ENCODE measurements at places on chromosomes 6 and 20.
A peak's percentile ranks its signal among the peaks of the same experiment; 100 is the strongest.

DNA sequence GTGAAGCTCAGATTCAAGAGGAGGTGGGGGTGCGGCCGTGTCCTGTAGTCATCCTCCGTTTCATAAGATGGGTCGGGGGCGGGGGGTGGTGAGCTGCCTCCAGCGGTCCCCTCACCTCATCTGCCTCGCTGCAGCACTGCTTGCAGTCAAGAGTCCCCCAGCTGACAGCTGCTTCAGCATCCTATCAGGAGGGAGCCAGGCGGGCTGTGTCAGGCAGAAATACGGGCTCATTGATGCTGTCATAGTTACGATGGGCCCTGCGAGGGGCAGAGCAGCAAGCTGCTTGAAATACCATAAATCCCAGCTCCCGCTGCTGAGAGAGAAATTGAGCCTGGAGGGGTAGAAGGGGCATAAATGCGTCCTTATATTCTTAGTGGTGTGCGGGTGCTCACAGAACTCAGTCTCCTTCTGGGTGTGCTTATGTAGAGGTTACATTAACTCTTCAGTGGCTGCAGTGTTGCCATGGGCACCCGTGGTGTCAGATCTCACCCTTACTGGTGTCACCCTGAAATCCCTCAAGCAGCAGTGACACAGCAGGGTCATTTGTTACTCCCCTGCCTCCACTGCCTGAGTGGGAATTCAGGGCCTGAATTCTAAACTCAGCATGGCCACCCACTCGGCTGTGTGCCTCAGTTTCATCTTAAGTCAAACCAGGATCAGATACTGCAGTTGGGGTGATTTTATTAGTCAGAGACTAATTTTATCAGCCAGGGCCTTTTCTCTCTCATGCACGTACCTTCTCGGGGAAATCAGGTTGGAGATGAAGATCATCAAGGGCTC, 21.8 kb downstream of the CCDC167 start:
- DNase-seq, result no peak

- DNase-seq, result no peak
Measured at GRCh38 chr6:15871276-15871675, 208.4 kb upstream of the DTNBP1 start.

- no peak for DNase-seq
Measured at GRCh38 chr20:61776491-61777075, 289.1 kb downstream of the TAF4 start.

DNA sequence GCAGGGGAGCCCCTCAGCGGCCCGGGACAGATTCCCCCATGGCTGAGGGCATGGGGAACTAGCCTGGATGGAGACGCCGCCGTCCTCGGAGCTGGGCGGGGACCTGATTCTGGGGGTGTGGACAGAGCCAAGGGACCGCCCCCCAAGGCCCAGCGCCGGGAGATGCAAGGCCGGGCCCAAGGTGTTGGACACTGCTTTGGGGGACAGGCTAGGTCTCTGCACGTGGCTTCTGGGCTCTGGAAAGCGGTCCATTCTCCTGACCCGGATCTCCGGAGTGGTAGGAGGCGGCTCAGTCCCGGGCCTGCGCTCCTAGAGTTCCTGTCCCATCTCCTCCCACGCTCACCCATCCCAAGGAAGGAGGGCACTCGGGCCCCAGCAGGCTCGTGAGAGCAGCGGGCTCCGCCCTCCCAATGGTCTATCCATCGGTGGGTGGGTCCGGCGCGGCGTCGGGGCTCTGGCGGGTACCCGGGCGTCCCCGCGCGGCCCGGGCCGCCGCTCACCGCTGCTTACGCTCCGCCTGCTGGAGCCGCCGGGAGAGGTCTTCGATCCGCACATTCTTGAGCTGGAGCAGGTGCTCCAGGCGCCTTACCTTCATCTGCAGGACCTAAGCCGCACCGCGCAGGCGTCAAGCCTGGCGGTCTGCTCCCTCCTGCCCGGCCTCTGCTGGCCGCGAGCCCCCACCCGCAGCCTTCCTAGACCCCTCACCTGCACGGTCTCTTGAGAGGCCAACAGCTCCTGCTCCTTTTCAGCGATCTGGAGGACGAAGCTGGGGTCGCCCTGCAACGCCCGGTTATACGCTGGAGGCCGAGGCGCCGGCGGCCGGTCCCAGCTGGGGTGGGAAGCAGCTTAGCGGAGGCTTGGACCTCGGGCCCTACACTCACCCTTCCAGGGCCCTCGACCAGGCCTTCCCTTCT, 3.3 kb downstream of the SPEF1 start:
- no peak for DNase-seq

DNA sequence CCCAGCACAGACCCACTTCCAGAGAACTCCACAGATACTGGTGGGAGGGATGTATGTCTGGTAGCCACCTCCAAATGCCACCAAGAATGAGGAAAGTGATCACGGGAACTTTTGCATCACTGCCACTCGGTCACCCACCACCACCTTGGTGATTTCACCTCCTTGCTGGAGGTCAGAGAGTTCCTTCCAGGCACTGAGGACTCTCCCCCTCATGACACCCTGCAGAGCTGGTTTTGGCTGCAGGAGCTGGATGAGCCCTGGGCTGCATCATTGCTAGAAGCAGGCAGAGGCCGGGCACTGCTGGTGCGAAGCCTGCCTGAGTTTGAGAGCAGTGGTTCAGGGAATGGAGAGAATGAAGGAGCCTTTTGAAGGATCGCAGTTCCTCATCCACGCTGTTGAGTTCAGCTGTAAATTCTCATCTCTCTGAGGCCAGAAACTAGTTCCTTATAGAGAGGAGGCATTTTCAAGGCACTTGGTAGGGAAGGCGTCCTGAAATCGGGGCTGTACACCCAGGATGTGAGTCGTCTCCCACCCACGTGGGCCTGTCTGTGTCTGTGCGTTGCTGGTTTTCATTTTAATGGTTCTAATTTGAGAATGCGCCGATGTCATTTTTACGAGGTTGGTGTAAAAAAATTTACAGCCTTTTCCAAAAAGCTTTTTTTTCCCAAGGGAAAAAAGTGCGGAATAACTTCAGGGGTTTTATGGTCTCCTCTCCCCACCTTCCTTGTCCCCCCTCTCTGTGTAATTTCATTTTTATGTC, 25.0 kb downstream of the FOXP4 start:
- DNase-seq, result no peak

GRCh38 chr6:144696610-144697368, 411.7 kb downstream of the UTRN start:
- no peak for DNase-seq

GRCh38 chr20:48690888-48691287, 136.9 kb downstream of the PREX1 start:
- DNase-seq, result no peak

DNA sequence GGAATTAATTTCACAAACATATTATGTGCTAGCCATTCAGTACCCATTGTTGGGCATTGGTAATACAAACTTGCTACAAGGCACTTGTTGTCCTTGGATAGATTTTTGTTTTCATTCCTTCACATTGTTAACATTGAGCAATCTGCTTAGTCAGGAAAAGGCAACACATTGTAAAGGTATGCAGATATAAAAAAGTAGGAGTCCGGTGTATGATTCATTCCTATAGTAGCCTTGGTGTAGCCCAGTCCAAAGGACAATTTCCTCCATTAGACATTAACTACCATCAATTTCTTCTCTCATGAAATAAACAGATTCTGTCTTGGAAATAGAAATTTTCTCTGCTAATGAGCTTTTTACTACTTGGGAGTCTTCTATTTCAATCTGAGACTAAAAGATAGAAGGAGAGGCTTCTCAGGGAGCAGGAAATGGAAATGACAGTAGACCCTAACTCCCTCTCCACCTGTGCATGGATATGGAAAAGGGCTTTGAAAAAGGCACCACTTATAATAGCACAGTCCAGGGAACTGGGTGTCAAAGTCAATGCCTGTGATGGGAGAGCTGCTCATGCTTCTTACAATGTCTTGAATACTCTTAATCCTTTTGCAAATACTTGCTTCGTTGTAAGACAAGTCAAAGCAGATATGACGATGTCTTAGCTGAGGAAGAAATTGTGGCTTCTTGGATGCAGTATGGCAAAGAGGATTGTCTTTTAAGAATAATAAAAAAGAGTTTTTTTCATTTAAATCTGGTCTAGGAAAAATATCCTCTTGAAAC, 369.4 kb upstream of the CITED2 start:
- DNase-seq, result no peak

DNA sequence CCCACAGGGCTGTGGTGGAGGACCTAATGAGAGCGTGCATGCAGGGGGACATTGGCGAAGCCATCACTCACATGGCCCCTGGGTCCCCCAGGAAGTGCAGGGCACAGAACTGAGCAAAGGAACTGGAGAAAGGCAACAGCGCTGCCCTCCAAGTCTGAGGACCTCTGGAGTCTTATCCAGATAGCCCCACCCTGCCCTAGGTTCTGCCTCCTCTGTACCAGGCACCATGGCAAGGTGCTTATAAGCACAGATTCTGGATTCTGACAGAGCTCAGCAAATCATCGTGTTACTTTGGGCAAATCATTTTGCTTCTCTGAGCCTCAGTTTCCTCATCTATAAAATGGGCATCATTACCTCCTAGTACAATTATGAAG, 44.5 kb downstream of the SLC13A3 start:
- DNase-seq, result no peak

DNA sequence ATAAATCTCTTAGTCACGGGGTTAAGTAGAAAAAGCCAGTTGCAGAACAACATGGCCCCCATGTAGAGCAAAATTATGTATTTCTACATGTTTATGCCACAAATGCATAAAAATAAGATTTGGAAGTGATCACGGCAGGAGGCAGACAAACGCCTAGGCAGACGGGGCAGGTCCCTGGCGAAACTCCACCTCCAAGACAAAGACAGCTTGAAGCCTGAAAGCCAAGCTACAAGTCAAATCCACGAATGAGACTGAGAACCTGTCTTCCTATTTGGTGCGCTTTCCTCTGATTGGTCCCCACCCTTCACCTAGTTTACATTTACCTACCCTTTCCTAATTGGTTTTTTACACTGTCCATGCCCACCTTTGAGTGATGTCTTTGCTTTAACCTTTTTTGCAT, 28.7 kb upstream of the AHCY start:
- no peak for DNase-seq

DNA sequence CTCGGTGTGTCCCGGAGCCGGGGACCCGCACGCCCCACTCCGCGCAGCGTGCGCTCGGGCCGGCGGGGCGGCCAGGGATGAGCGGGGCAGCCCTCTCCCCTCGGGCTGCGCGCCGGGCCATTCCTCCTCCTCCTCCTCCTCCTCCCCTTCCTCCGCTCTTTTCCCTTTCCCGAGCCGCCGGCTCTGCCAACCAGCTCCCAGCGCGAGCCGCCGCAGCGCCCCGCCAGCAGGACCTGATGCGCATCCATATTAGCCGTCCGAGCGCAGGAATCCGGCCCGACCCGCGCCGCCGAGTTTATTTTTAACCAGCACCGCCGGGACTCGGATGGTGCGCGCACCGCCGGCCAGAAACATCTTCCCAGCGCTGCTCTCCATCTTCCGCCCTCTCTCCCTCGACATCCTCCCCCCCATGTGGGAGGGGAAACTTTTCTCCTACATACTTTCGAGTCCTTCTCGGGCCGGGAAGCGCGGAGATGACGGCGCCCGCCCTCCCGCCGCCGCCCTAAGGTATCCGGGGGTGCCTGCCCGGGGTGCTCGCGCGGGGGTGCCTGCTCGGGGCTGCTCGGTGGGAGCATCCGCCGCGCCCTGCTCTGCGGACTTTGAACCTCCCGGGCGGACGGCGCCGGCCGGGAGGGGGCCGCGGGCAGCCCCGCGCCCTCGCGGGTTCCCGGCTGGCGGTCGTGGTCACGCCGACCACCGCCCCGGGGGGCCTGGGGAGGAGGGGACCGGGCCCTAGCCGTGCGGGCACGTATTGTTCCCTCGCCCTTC, 619 bp downstream of the RREB1 start:
- DNase-seq, result no peak

GRCh38 chr6:44060612-44061374, 66.5 kb downstream of the MRPL14 start:
- no peak for DNase-seq

DNA sequence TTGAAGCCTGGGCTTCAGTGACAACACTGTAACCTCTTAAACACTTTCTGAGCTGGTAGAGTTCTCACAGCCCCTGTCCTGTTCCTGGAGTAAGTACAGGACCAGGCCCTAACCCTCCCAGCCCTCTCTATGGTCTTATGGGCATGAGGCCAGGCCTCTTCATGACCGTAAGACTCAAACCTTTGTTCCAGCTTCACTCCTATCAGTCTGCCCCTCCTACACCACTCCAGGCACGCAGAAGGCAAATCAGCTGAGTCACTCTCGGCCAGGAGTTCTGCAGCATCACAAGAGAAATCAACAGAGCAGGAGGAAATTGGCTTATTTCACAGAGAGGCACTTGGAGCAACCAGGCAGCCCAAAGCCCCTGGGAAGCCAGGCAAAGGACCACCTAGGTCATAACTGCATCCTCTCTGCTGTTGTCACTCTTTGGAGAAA, 25.3 kb upstream of the CHD6 start:
- DNase-seq, result no peak

DNA sequence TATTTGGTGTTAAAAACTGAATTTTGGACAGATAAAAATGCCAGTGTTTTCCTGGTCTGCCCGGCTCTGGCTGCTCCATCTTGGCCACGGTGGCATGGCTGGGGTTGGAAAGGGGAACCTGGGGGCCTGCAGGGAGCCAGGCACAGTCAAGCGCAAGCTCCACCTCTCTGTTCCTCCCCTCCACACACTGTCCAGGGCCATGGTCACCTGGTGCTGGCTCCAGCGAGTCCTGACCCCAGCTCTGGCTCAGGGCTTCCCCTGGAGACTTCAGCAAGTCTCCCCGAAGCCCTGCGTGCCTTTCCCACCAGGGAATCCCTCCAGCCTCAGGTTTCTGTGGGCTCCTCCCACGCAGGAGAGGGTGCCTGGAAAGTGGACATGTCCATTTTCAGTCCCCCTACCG, 298.5 kb downstream of the QKI start:
- DNase-seq, result no peak

DNA sequence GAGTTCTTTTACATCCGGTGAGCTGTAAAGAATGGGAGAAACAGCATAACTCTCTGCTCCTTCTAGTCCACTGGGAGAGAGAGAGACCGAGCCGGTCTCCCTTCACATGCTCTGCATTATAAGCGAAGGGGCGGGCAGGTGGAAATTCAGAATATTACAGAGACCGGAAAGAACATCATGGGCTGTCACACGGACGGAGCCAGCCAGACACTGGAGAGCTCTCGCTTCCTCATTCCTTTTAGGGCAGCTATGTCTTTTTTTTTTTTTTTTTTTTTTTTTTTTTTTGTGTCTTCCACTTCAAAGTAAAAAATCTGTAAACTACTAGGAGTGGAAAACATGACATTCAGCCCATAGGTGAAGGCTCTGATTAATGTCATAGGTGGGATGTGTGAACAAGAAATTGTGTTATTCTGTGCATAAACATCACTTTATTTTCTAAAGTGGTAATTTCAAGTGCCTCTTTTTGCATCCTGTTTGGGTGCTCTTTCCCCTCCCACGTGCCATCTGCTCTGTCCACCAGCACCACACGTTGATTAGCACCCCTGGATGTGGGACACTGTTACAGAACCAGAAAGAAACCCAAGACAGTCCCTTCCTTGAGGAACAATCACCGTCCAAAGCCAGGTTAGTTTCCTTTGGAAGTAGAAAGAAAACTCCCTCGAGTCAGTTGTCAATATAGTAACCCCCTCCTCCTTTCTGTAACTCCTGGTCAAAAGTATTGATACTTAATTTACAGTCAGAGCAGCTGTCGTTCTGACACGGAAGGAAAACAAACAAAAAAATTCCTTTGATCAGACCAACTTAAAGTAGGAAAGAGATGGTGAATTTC, at the start of gene TAGAP:
TSS of gene TAGAP (minus strand) at position 93 of the 829 bp plus-strand sequence. CDS start 845 bp downstream, outside the sequence.
- DNase-seq, result peak; percentile 53
